A172 (cell line): ENCODE measurements at places on chromosomes 12 and 14.

DNA sequence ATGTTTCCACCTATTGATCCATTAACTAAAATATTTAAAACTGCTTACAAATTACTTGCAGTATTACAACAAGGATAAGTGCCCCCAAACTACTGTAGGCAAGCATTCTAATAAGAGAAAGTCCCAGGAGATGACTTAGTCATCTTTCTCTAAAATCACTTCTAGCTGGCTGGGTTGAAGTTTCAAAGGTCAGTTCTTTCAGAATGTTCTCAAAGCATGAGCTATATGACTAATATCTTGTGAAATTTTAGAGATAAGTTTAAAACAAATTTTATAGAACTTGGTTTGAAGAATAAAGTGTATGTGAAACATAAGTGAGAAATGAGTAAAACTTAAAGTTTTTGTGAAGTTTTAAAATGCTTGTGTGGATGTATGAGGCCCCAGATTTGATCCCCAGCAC, 24.3 kb upstream of the OR6J1 start:
- no peak for DNase-seq

GRCh38 chr12:75754698-75755097, 243.3 kb upstream of the KRR1 start:
- DNase-seq: no peak

DNA sequence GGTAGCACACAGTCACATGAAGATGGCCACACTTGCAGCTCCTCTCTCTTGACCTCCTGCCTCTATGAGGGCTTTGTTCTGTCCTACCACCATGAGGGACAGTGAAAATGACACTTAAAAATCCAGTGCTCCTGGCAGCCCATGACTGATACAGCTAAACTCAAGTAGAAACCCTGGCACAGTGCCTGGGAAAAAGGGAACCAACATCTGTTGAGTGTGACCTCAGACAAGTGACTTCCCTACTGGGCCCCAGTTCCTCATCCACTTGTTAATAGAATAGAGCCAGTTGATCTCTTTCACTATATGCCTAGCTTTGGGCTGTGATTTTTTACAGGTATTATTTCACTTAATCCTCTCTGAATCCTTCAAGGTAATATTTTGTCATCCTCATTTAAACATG, 4.8 kb downstream of the GUCY2C start:
- no peak for DNase-seq

DNA sequence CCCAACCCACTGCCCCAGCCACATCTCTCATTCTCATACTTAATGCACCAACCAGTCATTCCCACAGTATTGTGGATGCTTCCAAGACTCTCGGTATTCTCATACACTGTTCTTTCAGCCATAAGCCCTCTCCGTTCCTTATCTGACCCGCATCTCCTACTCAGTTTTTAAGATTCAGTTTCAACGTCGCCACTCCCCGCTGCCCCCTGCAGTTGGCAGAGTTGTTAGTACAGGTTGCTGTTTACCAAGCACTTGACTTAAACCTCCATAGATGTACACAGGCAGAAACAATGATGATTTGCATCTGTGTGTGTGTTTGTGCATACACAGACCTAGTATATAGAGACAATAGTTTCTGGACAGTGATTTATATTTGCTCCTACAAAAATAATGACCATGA, 40.2 kb downstream of the PAH start:
- DNase-seq: no peak

- DNase-seq: no peak
Measured at GRCh38 chr12:41441180-41441579, 253.1 kb downstream of the PDZRN4 start.

DNA sequence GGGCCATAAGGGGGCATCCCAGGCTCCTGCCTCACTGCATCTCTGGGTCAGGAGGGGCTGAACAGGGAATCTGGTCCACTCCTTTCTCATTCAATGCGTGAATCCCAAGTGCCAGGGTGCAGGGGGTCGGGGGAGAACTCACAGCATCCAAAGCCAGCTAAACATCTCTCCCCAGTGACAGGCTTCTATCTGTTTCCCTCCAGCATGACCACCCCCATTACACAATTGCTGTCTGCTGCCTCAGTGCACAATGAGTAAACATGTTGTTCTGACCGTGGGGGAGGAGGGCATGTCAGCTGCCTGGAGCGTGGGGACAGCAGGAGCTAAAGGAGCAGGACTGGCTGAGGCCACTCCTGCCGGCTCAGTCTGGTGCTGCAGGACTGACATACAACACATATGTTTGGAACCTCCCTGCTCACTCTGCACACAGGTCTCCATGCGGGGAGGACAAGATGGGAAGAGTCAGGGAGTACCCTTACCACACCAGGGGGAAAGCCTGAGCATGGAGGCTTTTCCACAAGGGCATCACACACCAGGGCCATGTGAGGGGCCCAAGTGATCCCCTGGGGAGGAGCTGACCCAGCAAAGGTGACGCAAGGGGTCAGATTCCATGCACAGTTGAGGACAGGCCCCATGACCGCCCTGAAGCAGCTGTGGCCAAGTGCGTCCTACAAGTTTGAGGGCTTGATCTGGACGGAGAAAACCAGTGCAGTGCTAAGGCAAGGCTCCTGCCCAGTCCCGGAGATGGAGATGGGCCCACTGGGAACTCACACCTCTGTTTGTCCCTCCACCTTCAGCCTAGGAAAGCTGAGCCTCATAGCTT, 1.4 kb downstream of the TNS2 start:
- no peak for DNase-seq

GRCh38 chr14:105099778-105100177, 34.5 kb upstream of the GPR132 start:
- DNase-seq: no peak

DNA sequence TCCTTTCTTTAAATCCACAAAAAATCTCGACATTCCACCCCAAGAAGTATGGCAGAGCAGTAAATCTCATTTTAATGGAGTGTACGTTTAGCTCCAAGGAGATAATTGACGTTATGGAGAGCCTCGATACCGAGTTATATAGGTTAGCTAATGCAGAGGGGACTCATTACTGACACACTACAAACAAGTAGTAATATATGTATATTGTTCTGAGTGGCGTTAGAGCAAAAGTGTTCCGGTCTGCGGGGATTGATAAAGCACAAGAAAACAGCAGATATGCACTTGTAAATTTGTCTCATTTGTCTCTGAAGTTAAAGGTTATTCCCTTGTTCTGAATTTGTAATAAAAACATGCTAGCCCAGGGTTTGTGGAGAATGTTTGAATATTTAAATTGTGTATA, 84.1 kb downstream of the BCL11B start:
- DNase-seq: no peak

GRCh38 chr14:22656945-22657731, 13.0 kb upstream of the OR6J1 start:
- DNase-seq: peak; percentile 19

DNA sequence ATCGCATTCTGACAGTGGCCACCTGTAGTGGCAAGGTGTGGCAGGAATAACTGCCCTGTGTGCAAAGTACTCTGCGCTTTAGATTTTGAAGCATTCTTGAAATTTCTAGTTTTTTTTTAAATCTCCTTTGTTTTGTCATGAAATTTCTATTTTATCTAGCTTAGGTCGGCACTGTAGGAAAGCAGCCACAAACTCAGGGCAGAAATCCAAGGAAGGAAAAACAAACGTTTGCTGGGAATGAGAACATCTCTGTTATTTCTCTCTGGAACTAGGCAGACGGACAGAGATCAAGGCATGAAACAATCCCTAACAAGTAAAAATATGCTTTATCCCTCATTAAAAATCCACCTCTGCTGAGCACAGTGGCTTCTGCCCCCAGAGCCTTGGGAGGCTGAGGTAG, 1.3 kb upstream of the NR2C1 start:
- no peak for DNase-seq

- DNase-seq: no peak
Measured at GRCh38 chr14:74915426-74915825, 7.6 kb downstream of the RPS6KL1 start.

DNA sequence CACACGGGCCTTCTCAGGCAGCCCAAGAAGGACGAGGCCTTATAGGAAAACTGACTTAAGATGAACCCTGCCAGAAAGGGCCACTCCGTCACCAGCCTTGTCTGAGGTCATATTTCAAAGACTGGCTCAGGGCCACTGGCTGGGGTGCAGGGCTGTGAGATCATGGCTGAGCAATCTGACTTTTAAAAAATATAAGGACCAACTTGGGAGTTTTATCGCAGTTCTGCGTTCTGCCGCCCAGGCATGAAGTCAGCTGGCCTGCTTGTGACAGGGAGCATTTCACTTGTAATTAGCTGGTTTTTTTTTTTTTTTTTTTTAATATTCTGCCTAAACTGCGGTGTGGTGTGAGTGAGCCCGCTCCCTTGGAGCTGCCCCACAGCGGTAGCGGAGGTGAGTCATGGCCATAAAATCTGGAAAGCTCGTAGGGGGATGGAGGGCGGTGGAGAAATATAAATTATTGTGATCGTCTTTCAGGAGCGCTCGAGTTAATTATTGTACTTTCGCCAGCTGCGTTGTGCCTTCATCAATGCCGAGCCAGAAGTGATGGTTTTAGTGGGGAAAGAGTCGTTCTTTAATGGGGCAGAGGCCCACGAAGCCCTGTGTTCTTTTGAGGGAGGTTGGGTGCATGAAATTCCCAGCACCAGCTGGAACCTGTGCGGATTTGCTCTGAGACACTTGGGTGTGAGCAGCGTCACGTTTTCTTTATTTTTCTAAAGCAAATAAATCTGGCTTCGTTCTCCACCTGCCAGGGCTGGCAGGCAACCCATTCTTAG, 231.9 kb downstream of the C12orf75 start:
- peak; percentile 86 for DNase-seq

DNA sequence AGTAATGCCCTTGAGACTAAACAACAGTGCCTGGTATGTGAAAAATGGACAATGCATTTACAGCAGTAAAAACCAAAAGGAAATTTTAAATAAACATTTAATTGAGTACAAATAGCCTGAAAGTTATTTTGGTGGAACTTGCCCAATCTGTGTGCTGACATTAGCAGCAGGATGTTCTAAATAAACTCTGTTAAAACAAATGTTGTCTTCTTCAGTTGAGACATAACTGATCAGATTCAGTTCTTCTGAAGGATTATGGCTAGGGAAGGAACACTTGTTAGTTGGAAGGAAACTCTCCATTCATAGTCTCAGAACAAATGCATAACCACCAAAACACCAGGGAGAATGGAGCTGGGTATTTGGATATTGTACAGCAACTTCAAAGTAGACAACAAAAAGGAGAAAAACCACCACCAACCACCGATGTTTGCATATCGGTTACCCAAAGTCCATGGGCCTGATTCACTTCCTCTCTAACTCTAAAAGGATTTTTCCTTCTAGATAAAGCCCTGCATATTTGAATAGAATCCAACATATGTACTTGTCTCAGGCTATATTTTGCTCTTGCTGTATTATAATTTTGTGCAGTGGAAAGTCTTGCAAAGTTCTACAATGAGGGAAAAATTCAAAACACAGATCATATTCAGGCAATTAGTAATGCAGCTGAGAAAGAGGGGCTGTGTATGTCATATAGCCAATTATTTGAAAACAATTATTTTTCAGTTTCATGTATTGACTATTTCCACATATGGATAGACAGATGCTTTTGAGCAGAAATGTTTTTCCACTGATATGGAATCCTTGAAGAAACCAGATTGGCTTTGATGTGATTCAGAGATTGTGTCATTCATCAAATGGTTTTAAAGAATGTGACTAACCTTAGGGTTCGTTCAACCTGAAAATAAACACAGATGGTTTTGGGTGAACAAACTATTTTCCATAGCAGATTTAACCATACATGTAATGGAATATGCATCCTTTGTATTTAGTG, 152.2 kb upstream of the BMP4 start:
- DNase-seq: peak; percentile 77

DNA sequence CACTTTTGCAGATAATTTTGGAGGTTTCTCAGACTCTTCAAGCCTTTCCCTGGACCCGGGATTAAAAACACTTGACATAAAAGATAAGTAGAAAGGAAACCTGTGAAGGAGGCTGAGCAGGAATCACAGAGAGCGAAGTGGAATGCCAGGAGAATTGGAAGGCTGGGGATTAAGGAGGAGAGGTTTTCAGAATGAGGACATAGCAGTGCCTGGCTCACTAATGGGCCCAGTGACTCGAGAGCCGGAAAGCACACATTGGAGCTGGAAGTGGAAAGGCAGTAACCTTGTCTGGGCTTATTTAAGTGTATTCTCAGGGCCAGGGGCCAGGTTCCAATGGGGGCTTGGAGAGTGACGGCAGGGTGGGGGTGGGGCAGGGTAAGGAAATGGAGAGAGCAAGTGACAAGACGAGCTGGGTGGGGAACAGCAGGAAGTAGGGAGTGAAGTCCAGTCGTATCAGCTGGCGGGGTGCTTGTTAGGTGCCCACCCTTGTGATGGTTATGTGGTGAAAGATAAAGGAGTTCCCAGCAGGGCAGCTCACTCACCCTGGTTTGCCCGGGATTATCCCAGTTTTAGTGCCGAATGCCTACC, 13.1 kb downstream of the EVL start:
- DNase-seq: no peak

DNA sequence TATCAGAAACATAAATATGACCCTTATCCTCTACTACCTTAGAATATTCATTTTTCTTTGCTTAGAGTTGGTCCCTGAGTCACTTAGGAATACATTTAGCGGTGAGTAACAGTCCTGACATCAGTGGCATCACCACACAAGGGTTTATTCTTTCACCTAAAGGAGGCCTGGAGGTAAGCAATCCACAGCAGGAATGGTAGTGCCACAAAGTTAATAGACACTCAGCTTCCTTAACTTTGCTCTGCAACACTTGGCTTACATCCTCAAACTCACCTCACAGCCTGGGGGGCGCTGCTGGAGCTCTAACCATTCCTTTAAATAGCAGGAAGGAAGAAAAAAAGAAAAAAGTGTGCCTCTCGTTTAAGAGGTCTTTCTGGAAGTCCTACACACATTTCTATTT, 29.1 kb downstream of the BBOF1 start:
- no peak for DNase-seq

GRCh38 chr12:111312016-111312415, 56.9 kb downstream of the PHETA1 start:
- DNase-seq: no peak

DNA sequence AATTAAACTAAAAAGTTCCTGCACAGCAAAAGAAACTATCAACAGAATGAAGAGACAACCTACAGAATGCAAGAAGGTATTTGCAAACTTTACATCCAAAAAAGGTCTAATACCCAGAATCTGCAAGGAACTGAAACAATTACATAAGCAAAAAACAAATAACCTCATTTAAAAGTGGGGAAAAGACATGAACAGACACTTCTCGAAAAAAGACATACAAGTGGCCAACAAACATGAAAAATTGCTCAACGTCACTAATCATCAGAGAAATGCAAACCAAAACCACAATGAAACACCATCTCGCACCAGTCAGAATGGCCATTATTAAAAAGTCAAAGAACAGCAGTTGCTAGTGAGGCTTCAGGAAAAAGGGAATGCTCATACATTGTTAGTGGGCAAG, 15.2 kb downstream of the PDE6H start:
- DNase-seq: no peak

- no peak for DNase-seq
Measured at GRCh38 chr12:108505129-108505528, 9.9 kb upstream of the FICD start.
